Esophagus muscularis mucosa (tissue), 4 donors: ENCODE measurements at places on chromosomes 5 and 9.

- no peak for DNase-seq
These were observed 27.9 kb downstream of the ANXA1 start for GRCh38 chr9:73179589-73179988.

GRCh38 chr9:3436629-3437420 lies 89.0 kb downstream of the RFX3 start:
- DNase-seq, result no peak

DNA sequence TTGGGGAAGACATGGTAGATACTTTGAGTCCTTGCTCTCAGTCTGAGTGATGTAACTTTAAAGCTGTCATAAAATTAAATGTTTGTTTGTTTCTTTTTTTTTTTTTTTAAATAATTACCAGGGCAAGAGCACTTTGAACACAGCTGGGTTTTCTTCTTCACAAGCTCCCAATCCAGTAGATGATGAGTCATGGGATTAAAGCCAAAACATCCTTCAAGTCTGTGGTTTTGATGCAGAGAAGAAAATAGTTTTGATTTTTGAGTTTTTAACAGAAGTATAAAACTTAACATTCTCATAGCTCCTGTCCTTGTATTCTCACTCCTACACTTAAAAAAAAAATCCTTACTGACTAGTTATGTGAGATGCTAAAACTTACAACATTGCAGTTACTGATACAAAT lies 34.8 kb upstream of the IL31RA start:
- DNase-seq, result no peak

GRCh38 chr9:89548071-89548638 lies 50.2 kb upstream of the SEMA4D start:
- no peak for DNase-seq

GRCh38 chr9:110650991-110651411 lies 17.6 kb upstream of the MUSK start:
- no peak for DNase-seq

DNA sequence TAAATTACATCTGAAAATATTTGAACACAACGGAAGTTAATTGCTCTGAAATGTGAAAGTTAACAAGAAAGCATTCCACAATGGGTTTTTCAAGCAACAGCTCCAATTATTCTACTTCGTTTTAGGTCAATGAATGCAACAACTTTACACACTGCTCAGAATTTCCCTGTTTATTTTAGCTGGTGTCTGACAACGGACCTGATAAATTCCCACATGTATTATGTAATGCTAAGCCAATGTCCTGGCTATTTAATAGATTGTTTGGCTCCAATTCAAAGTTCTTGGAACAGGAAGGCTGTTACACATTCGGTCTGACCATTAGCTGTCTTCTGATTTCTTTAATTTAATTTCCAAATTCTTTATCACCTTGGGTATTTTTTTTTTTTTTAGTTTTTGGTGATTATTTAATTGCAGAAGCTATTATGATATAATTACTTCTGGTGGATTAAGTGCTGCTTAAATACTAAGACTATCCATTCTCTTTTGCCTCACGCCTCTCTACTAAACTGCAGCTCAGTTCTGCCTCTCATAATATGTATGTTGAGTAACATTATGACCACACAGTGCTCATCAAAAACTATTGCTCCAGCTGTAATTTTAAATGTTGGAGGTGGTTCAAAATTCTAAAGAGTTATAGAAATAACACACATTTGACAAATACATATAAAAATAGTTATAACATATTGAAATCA lies 57.9 kb downstream of the MEF2C start:
- no peak for DNase-seq

DNA sequence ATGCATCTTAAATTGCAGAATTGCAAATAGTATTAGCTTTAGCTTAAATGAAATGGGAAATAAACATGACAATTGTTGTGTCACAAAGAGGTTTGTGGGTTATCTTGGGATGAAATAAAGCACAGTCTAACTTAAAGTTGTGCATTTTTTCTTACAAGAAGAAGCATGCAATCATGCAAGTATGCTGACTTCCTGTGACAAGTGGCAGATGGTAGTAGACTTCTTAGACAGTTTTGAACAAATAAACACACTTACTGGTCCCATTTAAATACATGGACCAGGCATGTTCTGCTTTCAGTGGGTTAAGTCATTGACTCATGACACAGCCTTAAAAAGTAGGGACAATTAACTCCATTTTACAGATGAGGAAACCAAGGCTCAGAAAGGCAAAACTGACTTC lies 15.9 kb upstream of the C5orf63 start:
- DNase-seq, result peak; percentile 0

- DNase-seq, result no peak
These were observed 545.9 kb upstream of the PTPRD start for GRCh38 chr9:11158676-11159075.

GRCh38 chr9:96008502-96009222 lies 133.2 kb downstream of the ERCC6L2 start:
- no peak for DNase-seq

DNA sequence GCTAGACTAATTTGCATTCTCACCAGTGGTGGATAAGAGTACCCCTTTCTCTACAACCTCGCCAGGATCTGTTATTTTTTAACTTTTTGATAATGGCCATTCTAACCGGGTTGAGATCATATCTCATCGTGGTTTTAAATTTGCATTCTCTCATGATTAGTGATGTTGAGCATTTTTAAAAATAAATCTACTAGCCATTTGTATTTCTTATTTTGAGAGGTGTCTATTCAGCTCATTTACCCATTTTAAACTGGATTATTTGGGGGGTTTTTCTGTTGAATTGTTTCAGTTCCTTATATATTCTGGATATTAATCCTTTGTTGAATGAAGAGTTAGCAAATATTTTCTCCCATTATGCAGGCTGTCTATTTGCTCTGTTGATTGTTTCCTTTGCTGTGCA lies 139.6 kb downstream of the ARSB start:
- DNase-seq, result no peak

DNA sequence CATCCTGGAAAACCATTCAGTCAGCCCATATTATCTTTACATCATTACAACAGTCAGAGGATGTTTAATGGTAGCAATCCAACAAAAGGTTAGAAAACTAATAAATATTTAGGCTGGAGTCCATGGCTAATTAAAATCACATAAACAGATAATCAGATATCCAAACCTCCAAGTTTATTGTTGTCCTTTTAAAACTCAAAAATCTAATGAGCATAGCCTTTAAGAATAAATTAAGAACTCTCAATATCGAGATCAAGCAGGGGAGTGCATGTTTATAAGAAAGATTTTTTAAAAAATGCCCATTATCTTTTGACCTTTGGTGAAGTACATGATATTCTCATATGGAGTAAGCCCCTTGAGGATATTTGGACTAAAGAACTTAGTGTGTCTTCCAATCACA lies 842.9 kb upstream of the SEMA6A start:
- no peak for DNase-seq

DNA sequence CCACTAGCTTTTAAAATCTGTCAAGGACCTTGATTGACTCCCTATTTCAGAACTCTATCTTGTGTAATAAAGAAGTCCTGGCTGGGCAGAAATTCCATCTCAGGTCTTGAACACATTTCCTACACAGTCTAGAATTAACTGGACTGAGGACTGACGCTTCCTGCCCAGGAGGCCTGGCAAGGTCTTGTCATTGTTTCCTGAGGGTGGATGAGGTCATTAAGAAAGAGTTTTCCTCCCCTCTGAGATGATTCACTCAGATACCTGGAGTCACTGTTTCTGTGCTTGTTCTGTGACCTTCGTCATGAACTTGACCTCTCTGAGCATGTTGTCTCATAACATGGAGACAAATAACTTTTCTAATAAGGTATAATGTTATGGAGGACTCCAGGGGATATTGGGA lies 10.0 kb downstream of the MTAP start:
- no peak for DNase-seq

GRCh38 chr5:10594591-10595210 lies 30.8 kb downstream of the ANKRD33B start:
- no peak for DNase-seq

- DNase-seq, result no peak
These were observed 72.9 kb upstream of the SLC44A1 start for GRCh38 chr9:105171589-105171988.
